ENCODE measurements at places on chromosomes 7 and 10.

DNA sequence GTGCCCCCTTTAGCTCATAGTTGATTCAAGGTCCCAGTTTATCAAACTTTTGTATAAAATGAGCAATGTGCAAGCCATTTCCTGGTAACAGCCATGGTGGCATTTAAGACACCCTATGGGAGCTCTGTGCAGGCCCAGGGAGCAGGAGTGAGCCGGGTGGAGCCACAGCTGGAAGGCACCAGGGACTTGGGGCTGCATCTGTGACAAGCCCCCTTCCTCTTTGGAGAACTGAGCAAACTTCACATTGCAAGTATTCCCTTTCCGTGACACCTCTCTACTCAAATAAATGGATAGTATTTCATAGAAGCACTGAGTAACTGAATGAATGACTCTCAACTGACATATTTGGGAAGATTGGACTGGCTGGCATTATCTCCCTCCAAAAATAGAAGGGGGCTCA lies 558.7 kb upstream of the FOXK1 start:
- DNase-seq, result no peak

DNA sequence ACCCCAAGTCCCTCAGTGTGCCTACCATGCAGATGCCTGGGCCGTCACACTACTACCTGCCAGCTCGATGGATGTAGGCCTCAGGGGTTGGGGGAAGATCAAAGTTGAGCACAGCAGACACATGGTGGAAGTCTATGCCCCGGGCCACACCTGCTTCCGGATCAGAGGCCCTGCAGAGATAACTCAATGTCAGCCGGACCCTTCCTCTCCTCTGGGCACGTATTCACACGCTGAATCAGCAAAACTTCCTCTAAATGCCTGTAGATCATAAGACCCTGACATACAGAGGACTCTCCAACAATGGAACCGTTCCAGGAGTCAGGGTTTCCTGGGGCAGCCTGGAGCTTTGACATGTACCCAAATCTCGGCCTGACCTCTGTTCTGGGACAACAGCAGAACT lies 3.7 kb downstream of the DDX56 start:
- DNase-seq, result no peak

DNA sequence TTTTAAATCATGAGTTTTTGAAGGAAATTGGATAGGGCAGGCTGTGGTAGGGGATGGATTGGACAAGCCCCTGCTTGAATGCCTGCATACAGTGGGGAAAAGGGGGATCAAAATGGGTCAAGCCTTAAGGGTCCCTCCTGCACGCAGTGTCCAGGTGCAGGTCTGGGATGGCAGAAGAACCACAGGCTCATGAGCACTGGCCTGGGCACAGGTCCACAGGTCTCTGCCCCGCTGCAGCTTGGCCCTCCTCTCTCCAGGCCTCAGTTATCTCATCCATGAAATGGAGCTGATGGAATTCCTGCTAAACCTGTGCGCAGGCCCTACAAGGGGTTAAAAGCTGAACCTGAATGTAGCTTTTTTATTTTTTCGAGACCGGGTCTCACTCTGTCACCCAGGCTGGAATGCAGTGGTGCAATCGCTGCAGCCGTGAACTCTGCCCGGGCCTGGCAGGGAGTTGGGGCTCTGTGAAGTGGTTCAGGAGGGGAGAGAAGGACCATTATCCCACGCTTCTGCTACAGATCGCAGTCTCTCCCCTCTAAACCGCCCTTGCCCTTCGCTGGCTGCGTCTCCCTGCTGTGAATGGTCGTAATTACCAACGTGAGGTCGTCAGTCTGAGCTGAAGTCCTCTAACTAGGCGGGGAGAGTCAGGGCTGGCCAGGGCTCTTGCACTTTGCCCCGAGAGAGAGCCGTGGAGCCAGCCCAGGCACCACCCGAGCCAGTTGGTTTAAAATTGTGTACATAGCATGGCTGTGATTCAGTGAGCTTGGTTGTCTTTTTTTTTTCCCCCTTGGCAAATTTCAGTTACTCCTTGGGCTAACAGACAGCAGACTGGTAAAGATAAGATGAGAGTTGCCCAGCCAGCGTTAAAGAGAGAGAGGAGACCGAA lies 77.5 kb upstream of the GTF2I start:
- DNase-seq, result no peak

- no peak for DNase-seq
Observed at GRCh38 chr10:93248583-93249227, 175.0 kb downstream of the CYP26A1 start.
